Testis (tissue), 5 donors: ENCODE measurements at places on chromosomes 7 and 10. TPM values are rescaled to one million over a fixed set of nuclear protein-coding genes. Genes with fewer than 3 reads are reported as not detected.

FAM221A gene
- polyA plus RNA-seq: 29.5 TPM

ZPBP gene
- 286 TPM for polyA plus RNA-seq

SHH gene
- 1.0 TPM for polyA plus RNA-seq

CFAP69 gene
- 9.0 TPM for polyA plus RNA-seq

LLCFC1 gene
- polyA plus RNA-seq: 73.2 TPM

BTBD16 gene
- 21.3 TPM for polyA plus RNA-seq

ADRA2A gene
- polyA plus RNA-seq: 6.5 TPM

MSS51 gene
- 1.9 TPM for polyA plus RNA-seq
